Cardiac ventricle fibroblast (primary cell): ENCODE measurements at places on chromosomes 2 and 18. TPM values are rescaled to one million over a fixed set of nuclear protein-coding genes. Genes with fewer than 3 reads are reported as not detected.

Gene LRRTM1
- total RNA-seq = not detected in 2 replicates

Gene PLCL1
- 15.5 and 16.7 TPM in 2 replicates for total RNA-seq

Gene PKDCC
- total RNA-seq = 65.5 and 73.6 TPM in 2 replicates

Gene MEIS1
- 8.1 and 13.7 TPM in 2 replicates for total RNA-seq

Gene TOGARAM2
- 0.94 and 1.9 TPM in 2 replicates for total RNA-seq

Gene MC4R
- not detected in 2 replicates for total RNA-seq

Gene HOXD4
- total RNA-seq = 0.87 TPM in 1 of 2 replicates, not detected in the other

Gene KATNAL2
- 4.5 and 6.1 TPM in 2 replicates for total RNA-seq

Gene RAX
- total RNA-seq = not detected in 2 replicates

Gene LAMA1
- total RNA-seq = 16.5 and 21.8 TPM in 2 replicates

Gene IL1F10
- total RNA-seq = not detected in 2 replicates

Gene NT5DC4
- 0.12 TPM in 1 of 2 replicates, not detected in the other for total RNA-seq

Gene SYT4
- not detected in 2 replicates for total RNA-seq

Gene WDFY1
- total RNA-seq = 38.7 and 50.6 TPM in 2 replicates

Gene AGXT
- total RNA-seq = not detected in 2 replicates

Gene GALR1
- total RNA-seq = under 0.01 TPM in 1 of 2 replicates, not detected in the other

Gene NR4A2
- 0.19 and 1.6 TPM in 2 replicates for total RNA-seq

Gene RIF1
- 16.5 and 17.7 TPM in 2 replicates for total RNA-seq

Gene SERPINE2
- 99.2 and 113 TPM in 2 replicates for total RNA-seq

Gene RTP5
- total RNA-seq = not detected in 2 replicates

Gene GCG
- total RNA-seq = not detected in 2 replicates

Gene MAL
- total RNA-seq = not detected in 2 replicates

Gene DGUOK
- 39.7 and 40.8 TPM in 2 replicates for total RNA-seq

Gene CDH20
- 0.29 and 0.94 TPM in 2 replicates for total RNA-seq

Gene NEU4
- not detected in 2 replicates for total RNA-seq
